ENCODE measurements at places on chromosomes 2 and 18.

- no peak for DNase-seq
Observed at GRCh38 chr18:6161549-6161948, 253.2 kb downstream of the L3MBTL4 start.

DNA sequence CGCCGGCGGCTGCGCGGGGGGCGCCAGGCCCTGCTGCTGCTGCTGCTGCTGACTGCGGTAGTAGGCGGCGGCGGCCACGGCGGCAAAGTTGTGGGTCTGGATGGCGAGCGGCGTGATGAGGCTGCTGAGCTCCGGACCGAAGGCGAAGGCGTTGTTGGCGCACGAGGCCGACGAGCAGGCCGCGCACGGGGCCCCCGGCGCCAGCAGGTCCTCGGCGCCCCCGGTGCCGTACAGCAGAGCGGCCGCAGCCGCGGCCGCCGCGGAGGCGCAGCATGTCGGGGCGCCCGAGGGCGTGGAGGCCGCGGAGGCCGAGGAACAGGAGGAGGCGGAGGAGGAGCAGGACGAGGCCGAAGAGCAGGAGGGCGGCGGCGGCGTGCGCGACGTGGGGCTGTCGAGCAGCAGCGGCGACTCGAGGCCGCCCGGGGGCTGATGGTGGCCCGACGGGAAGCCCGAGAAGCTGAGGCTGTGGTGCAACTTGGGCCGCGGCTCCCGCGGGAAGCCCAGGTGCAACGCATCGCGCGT lies 1.8 kb downstream of the ZFP36L2 start:
- DNase-seq, result no peak

- DNase-seq, result no peak
Observed at GRCh38 chr18:37254973-37255372, 310.6 kb downstream of the CELF4 start.

DNA sequence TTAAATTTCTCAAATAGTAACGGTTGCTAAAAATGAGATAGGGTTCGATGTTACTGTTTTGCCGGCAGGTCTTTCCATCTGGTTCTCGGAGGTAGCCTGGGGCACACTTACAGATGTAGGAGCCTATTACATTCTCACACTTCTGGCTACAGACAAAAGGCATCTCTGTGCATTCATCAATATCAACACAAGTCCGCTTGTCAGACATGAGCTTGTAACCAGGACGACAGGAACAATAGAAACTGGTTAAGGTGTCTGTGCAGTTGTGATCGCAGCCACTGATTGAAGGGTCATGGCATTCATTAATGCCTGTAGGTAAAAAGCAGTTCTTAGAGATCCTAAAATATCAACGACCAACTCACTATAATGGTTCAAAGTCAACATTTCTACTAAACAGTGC lies 116.3 kb downstream of the DHRS9 start:
- DNase-seq, result no peak

DNA sequence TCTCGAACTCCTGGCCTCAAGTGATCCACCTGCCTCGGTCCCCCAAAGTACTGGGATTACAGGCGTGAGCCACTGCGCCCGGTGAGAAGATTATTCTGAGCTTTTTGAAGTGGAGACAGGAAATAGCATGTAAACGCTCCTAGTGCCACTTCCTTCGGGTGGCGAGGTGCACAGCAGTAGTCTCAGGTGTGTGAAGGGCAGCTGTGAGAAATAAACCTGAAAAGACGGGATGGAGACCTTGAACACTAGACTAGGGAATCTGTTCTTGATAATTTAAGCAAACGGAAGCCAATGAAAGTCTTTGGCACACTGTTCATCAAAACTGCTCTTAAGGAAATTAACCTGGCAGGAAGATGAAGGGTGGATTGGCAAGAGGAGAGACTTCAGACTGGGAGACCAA lies 439 bp upstream of the PLEKHH2 start:
- DNase-seq, result no peak

DNA sequence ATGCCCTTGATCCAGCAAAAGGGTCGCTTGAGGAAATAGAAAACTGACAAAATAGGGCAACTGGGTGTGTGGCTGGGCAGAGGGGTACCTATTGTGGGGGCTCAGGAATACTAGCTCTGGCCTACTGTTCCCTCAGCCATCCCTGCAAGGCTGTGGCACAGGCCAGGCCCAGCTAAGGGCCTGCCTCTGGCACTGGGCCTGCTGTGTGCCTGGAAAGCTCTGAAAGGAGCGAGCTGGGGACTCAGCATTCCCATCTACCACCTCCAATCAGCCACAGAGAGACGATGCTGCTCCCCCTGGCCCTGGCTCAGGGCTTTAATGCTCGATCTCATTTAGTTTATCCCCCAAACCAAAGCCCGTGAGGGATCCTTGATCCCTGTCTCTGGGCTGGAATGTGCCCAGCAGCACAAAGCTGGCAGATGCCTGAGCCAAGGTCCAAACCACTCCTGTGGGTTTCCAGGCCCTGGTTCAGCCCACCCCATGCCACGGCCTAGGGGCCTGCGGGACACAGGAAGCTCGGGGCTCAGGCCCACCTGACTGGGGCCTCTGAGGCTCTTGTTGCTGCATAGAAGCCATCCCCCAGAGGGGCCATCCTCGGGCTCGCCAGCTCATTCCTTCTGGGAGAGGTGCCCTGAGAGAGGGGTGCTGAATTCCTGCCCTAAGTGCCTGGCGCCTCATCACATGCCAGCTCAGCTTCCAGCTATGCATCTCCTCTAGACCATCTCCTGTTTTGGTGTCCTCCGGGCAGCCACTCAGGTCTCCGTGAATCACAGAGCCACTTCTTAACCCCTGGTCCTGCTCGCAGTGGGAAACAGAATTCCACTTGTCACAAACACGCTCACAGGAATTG lies 43.0 kb upstream of the KCNF1 start:
- DNase-seq, result no peak

GRCh38 chr2:198763793-198764192 lies 693.9 kb downstream of the SATB2 start:
- DNase-seq, result peak; percentile 29

GRCh38 chr2:96114546-96114902 lies 1.8 kb downstream of the ADRA2B start:
- DNase-seq, result no peak

- DNase-seq, result no peak
Observed at GRCh38 chr2:129319422-129319717, 660.1 kb upstream of the RAB6C start.

GRCh38 chr18:75216911-75217689 lies 6.5 kb downstream of the TSHZ1 start:
- no peak for DNase-seq

DNA sequence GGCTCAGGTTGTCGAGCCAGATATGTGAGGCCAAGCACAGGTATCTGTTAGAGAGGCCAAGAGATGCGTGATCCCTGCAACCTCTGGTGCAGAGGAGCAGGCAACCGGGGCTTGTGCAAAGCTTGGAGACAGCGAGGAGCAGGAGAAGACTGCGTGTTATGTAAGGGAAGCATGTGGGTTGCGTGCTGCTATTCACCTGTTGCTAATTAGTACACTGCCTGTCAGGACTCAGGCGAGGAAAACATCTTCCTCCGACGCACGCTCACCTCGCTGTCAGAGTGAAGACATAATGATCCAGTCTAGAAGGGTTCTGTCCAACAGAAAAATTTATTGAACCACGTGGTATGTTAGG lies 102.5 kb downstream of the HNRNPLL start:
- DNase-seq, result no peak

DNA sequence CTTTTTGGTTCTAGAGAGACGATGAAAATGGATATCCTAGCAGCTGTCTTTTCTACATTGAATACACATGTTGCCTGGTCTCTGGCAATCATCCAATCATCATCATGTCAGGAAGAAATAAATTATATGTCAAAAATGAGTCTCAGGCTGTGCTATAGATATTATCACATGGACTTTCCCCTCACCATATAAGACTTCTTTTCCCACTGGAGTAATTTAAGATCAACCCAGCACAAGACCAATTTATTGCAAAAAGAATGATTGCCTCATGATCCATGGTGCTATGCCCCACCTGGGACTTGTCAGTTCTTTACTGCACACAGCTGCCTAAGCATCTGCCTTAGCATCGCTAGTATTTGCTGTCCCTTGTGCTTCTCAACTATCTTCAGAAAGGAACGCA lies 783.7 kb upstream of the TMEFF2 start:
- peak; percentile 9 for DNase-seq

- no peak for DNase-seq
Observed at GRCh38 chr2:119794237-119794636, 34.5 kb downstream of the PTPN4 start.

DNA sequence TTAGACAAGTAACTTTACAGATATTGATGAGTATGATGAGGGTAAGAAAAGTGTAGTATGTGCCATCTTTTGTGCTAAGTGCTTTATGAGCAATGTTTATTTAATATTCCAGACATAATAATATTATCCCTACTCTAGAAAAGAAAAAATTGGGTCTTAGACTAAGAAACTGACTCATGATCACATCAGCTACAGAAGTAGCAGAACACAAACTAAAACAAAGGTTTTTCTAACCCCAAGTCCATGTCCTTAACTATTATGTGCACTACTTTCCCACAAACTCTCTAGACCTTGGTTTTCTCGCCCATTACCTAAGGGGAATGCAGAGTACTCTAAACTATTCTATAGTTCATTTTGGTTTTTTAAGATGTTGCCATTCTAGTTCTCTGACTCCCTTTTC lies 64.5 kb downstream of the BAZ2B start:
- no peak for DNase-seq

- no peak for DNase-seq
Observed at GRCh38 chr2:40168546-40168945, 283.3 kb downstream of the SLC8A1 start.

- no peak for DNase-seq
Observed at GRCh38 chr18:7174344-7175095, 56.4 kb upstream of the LRRC30 start.

DNA sequence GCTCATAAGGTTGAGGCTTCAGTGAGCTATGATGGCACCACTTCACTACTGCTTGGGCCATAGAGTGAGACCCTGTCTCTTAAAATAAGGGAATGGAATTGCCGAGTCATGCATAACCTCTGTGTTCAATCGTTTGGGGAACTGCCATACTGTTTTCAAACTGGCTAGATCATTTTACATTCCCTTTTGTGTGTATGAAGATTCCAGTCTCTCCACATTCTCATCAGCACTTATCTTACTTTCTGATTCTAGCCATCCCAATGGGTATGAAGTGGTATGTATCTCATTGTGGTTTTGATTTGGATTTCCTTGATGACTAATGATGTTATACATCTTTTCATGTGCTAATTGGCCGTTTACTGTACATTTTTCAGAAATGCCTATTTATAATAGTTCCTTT lies 23.7 kb downstream of the MARCHF7 start:
- no peak for DNase-seq

DNA sequence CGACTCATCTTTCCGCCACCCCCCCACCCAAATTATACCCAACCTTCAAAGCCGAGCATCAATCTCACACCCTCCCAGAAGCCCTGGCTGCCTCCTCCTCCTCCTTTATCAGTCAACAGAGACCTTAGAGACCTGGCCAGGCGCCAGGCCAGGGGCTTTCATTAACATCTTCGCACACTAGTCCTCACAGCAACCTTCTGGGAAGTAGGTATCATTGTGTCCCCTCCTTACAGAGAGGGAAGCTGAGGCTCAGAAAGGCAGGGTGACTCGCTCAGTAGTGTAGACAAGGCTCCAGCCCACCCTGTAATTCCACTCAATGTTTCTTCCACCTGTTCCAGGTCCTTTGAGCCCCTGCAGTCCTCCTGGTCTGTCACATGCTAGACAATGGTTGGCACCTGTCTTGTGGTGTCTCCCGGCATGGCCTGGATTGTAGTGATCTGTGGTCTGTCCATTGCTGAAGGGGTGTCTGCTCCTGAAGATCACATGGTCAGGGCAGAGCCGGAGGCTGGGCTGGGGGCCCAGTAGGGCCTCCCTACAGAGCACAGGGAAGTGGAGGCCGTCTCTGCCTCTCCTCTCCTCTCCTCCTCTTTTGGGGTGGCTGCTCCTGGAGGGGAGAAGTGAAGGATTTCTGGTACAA lies 36.0 kb downstream of the KLHL29 start:
- no peak for DNase-seq

DNA sequence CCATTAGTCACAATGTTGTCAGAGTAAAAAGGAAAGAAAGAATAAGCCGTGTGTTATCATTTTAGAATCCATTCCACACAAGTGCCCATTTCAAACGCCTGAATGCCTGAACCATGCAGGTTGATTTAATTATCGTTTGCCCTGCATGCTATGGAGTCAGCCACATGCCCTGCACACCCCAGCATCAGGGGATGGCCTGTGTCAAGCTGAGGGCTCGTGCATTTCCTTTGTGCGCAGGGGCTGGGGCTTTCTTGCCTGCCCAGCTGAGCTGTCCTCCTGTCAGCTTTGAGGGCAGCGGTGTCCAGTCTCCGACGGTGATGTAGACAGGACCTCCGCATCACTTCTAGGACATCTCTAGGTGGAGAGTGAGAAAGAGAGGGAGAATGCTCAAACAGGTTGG lies 200.4 kb downstream of the TSN start:
- peak; percentile 21 for DNase-seq

- DNase-seq, result no peak
Observed at GRCh38 chr2:160402997-160403979, 90.3 kb downstream of the RBMS1 start.

- DNase-seq, result no peak
Observed at GRCh38 chr2:120134263-120134662, 88.9 kb downstream of the TMEM185B start.

DNA sequence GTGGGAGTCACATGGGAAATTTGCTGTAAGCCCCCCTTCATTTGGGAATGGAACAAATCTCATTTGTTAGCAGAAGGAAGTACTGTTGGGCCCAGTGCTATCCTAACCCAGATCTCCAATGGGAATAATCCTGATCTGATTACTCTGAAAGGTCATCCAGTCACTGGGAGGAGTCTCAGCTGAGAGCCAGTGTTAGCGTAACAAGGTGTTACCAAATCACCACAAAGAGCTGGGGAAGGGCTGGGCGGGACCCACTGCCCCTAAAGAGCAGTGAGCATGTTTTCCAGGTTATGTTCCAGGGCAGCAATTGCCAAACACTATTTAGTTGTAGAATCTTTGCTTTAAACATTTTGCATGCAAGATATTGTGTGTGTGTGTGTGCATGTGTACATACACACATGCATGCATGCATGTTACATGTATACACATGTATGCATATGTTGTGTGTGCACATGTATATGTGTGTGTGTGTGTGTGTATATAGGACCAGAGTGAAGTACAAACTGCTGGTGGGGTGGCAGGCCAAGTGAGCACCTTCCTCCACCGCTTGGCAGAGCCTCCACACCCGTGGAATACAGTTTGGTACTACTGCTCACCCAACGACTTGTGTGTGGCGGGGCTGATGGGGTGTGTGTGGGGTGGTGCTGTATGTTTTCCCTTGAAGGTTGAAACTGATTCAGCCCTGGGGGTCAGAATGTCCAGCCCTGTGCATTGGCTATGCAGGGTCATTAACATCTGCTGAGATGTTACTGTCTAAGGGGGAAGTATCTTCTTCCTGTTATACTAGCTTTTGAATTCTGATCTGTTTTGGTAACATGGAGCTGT lies 15.2 kb downstream of the INPP5D start:
- DNase-seq, result no peak
